Hematopoietic multipotent progenitor cell treated with erythropoietin and hydrocortisone succinate and interleukin-3 and kit ligand, for 15 days (in vitro differentiated cells): ENCODE measurements at places on chromosomes 6 and 20.

- DNase-seq = no peak
These were observed 117.8 kb downstream of the WDR27 start for GRCh38 chr6:169583886-169584541.

- no peak for DNase-seq
These were observed 131.8 kb upstream of the BEND3 start for GRCh38 chr6:107246972-107247615.

DNA sequence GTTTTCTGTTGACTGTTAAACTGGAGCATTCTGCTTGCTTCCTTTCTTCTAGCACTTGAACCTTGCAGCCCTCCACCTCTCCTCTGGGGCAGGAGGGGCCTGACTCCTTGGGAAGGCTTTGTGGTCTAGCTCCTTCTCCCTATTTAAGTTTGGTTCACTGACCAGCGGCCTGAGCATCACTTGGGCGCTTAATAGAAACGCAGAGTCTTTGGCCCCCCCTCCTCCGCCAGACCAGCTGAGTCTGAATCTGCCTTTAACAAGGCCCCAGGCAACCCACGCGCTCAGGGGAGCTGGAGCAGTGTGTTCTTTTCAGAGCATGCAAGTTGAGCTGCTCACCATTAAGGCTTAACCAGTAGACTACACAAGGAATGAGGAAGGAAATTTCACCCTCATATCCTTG lies 225.7 kb downstream of the NRN1 start:
- no peak for DNase-seq

DNA sequence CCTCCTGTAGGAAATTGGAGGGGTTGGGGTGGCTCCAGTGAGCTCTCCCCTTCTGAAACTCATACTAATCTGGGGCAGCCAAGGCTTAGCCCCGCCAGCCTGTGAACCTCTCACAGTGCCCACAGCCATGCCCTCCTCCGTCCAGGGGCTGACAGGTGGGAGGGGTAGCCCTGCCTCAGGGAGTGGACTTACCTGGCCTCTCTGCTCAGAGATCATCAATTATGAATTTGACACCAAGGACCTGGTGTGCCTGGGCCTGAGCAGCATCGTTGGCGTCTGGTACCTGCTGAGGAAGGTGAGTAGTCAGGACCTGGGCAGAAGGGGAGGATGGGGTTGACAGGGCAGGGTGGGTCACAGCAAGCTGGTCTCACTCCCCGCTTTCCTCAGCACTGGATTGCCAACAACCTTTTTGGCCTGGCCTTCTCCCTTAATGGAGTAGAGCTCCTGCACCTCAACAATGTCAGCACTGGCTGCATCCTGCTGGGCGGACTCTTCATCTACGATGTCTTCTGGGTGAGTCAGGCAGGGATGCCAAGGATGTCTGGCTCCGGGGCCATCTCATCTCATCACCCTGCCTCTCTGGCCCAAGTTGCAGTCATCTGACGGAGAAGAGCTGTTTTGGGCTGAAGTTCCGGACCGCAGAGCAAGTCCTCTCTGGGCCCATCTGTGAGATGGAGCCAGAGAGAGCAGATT lies 34.7 kb downstream of the HM13 start:
- no peak for DNase-seq

- peak; percentile 89 for DNase-seq
These were observed 1.7 kb downstream of the TNXB start for GRCh38 chr6:32107406-32107805.

GRCh38 chr20:33477386-33478234 lies 12.3 kb upstream of the CBFA2T2 start:
- no peak for DNase-seq

DNA sequence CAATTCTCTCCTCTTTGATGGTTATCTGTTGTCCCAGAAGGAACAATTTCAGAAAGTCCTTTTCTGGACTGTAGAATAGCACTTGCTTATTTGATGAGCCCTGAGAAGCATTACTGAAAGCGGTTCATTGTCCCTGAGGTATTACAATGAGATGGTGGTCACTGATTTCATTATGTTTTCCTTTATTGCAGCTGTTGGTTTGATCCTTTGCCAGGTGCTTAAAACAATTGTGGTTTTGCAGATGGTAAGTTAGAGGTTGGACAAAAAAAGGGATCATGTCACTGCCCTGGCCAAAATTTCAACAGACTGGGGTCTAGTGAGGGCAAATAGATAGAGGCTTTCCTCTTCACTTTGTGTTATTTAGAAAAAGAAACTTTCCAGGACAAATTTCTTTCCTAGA lies 61.9 kb downstream of the ESR1 start:
- DNase-seq = no peak

GRCh38 chr20:19971116-19971515 lies 46.0 kb upstream of the NAA20 start:
- DNase-seq = no peak

GRCh38 chr20:44207126-44207723 lies 3.3 kb downstream of the OSER1 start:
- no peak for DNase-seq

- DNase-seq = no peak
These were observed 34.2 kb upstream of the BTN3A2 start for GRCh38 chr6:26330859-26331217.

GRCh38 chr6:109743739-109744138 lies 52.6 kb downstream of the FIG4 start:
- no peak for DNase-seq

DNA sequence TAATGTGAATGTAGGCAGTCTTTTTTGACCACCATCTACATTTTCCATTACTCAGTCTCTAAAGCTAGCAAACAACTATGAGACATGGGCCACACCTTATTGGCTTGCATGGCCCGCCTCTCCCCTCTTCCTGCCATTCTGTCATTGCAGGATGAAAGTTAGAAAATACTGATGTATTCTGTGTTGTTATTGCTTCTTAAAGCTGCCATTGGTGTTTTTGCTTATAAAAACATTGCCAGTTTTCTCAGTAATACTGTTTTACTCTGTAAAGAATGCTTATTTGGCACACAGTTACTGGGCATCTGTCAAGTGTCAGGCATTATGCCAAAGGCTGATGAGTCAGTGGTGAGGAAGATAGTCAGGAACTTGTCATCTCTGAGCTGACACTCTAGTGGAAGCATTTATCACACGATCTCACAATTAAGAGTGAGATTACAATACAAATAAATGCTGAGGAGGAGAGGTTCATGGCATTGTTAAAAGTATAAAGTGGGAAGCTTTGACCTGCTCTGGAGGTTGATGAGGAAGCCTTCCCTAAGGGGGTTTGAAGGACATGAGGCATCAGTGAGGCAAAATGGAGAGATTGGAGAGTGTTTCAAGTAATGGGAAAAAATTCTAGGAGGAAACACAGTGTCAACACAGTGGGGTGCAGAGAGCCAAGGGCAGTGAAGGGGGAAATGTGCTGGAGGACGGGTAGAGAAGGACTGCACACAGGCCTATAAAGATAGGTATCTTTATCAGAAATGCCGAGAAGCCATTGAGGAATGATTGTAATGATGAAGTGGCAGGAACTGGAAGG lies 14.7 kb downstream of the KLHL32 start:
- DNase-seq = peak; percentile 58

DNA sequence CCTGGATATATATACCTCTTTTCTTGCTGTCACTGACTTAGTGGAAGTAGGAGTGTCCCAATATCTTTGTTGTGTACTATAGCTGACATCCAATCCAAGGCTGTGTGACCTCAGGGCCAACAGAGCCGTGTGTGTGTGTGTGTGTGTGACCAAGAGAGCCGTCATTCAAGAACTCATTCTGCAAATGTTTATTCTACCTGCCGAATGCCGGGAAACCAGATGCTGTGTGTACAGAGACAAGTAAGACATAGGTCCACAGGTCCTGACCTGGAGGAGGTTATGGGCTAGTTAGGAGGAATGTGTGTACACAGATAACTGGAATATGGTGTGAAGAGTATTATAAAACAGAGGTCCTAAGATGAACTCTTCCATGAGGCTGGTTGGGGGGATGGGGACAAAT lies 190.0 kb downstream of the DHX35 start:
- no peak for DNase-seq

- no peak for DNase-seq
These were observed 31.4 kb upstream of the SLA2 start for GRCh38 chr20:36677422-36677771.

GRCh38 chr6:138818496-138819194 lies 22.8 kb downstream of the ECT2L start:
- DNase-seq = no peak

- DNase-seq = no peak
These were observed 188.1 kb downstream of the UST start for GRCh38 chr6:148934961-148935360.

GRCh38 chr6:89035252-89036101 lies 45.1 kb upstream of the PNRC1 start:
- no peak for DNase-seq

GRCh38 chr20:23080521-23080920 lies 5.6 kb downstream of the CD93 start:
- no peak for DNase-seq

DNA sequence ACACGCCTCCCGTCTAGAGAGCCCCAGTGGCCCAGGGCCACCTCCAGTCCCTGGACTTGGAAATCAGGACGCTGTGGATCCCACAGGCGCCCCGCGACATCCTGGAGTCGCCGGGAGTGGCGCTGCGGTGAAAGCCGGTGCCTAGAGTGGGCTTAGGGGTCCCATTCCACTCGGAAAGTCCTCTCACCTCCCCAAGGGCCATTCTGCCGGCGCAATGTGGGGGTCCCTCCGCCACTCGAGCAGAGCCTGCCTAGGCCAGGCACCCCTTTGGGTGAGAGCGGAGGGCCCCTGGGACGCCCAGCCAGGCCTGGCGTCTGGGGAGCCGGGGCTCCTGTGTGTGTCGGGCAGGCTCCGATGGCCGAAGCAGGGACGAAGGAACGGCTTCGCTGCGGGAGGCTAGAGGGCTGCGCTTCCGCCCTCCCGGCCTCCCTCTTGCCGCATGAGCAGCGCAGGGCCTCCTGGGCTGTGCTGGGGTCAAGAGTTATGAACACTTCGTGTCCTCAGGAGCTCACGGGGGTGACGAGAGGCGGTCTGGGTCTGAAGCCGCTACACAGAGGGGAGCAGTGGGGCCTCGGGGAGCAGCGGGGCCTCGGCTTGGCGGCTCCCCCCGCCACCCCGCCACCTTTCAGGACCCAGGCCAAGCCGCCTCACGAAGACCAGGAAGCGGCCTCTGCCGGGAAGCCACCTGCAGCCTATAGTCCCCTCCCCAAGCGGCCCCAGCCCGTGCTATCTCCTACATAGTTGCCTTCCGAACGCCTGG lies 13.6 kb downstream of the POU3F2 start:
- no peak for DNase-seq

- no peak for DNase-seq
These were observed 54.3 kb upstream of the IYD start for GRCh38 chr6:150314230-150315188.

GRCh38 chr6:139479433-139480222 lies 105.2 kb upstream of the CITED2 start:
- DNase-seq = no peak

DNA sequence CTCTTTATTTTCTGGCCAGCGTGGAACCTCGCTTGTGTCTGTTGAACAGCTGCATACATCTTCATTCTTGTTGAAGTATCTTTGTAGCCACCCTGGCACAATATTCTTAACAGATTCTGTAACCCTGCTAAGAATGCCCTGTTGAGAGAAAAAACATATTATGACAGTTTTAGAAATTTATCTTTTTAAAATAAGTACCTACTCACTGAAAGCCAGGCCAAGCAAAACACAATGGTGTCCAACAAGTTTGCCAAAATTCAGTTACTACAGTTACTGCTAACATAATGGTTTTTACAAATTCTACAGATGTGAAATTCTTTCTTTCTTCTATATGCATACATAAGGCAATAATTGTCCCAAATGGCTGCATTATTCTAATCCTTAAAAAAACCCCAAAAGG lies 18.2 kb downstream of the NUP153 start:
- DNase-seq = no peak

DNA sequence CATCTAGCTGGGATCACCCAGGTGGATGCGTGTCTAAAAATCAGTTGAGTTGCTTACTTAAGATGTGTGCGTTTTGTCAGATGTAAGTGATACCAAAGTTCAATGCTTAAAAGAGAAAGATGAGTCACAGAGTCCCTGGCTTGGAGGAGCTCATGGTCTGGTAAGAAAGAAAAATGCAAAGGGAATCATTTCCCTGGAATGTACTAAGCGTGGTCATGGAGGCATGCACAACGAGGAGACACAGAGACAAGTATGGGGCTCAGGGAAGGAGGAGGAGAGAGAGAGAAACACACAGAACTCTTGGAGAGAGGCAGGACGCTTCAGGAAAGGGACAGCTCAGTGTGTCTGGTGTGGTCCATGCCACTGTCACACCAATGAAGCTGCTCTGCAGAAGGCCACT lies 186.9 kb upstream of the GMDS start:
- DNase-seq = no peak

DNA sequence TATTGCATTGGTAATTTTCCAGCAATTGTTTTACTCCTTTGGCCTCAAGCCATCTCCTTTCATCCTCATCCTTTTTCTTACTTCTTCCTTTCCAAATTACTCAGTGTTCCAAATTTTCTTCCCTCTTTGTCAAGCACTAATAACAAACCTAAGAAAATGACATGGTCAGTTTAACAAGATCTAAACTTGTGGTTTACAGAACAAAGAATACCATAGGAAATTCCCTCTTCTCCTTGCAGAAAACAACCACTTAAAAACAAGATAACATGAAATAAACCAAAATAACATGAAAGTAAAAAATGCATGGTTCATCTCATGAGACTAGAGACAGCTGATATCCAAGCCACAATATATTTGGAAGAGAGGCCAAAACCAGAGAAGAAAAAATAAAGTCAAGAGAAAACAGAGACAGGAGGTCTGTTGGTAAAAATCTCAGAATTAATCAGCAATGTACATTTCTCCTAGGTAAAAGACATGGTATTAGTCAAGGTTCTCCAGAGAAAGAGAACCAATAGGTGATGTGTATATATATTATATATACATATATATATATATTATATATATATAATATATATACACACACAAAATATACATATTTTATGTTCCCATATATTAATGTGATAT lies 51.0 kb upstream of the SENP6 start:
- DNase-seq = no peak

- no peak for DNase-seq
These were observed 21.7 kb downstream of the UCKL1 start for GRCh38 chr20:63934271-63935068.

DNA sequence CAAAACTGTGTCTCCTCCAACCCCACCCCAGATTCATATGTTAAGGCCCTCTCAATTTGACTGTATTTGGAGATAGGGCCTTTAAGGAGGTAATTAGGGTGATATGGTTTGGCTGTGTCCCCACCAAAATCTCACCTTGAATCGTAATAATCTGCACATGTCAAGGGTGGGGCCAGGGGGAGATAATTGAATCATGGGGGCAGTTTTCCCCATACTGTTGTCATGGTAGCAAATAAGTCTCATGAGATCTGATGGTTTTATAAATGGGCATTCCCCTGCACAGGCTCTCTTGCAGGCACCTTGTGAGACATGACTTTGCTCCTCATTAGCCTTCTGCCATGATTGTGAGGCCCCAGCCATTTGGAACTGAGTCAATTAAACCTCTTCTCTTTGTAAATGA lies 46.6 kb upstream of the TOX2 start:
- DNase-seq = no peak
